ENCODE measurements at places on chromosomes 3 and 15.

GRCh38 chr3:193790086-193790990, 197.3 kb downstream of the OPA1 start:
- DNase-seq, result no peak

DNA sequence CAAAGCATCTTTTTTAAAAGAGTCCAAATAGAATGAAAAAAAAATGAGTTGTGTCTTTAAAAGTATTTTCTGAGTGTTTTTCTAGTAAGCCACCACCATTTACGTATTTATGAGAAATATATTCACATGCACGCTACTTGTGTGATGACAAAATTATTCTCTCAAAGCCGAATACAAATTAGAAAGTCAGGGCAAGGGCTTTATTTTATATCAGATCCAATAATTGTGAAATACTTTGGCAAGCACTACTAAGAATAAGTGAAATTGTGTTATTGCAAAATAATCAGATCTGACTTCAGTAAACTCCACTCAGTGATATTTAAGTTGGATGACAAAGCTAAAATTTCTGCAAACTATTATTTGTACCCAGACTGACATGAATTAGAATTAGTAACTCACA, 589.3 kb upstream of the KCNMB2 start:
- DNase-seq, result no peak

- DNase-seq, result no peak
Measured at GRCh38 chr15:65055201-65055870, 10.1 kb downstream of the SLC51B start.

- no peak for DNase-seq
Measured at GRCh38 chr15:70035051-70035718, 62.5 kb downstream of the TLE3 start.

GRCh38 chr3:168862466-168862865, 766.7 kb upstream of the GOLIM4 start:
- DNase-seq, result no peak

- DNase-seq, result no peak
Measured at GRCh38 chr3:168956076-168956475, 707.4 kb downstream of the MECOM start.

- DNase-seq, result no peak
Measured at GRCh38 chr3:159252772-159253384, 451.0 kb downstream of the MFSD1 start.

DNA sequence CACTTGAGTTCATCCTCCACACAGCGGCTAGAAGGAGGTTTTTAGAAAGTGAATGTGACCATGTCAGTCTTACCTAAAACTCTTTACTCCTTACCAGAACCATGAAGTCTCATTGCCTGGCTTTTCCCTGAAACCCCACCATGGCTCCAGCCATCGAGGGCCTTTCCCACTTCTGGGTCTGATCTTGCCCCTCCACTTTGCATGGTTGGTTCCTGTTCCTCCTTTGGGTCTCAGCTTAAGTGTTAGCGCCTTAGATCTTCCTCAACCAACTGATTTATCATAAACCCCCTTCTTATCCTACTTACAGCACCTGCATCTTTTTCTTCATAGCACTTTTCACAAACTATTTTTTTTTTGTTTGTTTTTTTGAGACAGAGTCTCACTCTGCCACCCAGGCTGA, 45.9 kb upstream of the ULK4 start:
- DNase-seq, result no peak

GRCh38 chr3:190019006-190019405, 101.7 kb downstream of the P3H2 start:
- no peak for DNase-seq

DNA sequence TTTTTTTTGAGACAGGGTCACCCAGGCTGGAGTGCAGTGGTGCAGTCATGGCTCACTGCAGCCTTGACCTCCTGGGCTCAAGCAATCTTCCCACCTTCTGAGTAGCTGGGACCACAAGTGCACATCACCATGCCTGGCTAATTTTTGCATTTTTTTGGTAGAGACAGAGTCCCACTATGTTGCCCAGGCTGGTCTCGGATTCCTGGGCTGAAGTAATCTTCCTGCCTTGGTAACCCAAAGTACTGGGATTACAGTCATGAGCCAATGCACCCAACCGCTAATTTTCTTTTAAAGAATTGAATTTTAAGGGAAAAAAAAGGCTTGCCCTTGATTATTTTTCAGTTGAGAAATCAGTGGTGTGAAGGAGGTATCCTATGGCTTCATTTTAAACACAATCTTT, 334.0 kb downstream of the SOX2 start:
- DNase-seq, result no peak

DNA sequence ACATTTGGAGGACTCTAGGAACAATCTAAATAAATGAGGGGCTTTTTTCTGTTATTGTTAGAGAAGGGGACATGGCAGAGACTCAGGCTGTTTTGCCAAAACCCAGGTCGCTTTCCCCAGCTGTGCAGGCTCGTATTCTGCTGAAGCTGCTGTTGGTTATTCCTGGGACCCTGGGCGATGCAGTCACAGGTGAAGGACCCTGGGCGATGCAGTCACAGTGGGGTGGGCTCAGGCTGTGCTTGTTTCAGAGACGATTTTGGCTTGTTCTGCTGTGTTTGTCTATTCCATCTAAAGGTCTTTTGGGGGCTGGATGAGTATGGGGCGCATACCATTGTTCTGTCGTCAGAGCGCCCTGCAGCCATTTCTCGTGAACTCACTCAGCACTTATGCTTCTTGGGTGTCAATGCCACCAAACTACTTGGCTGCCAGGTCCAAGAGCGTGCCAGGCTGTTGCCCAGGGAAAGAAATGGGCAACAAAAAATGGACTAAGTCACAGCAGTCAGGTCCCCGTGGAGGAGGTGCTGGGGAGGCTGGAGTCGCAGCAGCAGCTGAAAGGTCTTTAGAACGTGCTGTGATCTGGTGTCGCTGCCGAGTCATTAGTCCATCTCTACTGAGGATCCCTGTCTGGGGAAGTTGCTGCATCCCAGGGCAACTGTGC, 151.4 kb downstream of the CHDH start:
- no peak for DNase-seq

GRCh38 chr3:101847328-101847727, 2.0 kb upstream of the NFKBIZ start:
- DNase-seq, result no peak

DNA sequence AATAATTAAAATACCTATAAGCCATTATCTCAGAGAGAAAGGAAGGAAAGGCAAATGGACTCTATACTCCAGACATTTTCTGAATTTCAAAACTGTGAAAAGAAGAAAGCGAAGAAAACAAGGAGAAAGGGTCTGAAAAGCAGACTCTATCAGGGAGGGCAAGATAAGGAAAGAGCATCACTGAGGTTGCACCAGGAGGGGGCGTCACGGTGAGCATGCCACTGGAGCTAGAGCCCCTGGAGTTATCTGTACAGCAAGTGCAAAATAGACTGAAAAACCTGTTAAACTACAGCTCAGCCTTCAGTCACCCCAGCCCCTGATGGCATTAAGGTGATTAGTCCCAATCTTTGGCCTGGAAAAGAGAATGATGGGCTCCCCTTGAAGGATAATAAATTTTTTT, 514.3 kb downstream of the GABRG3 start:
- DNase-seq, result no peak

- DNase-seq, result no peak
Measured at GRCh38 chr15:98906712-98907083, 100.9 kb downstream of the PGPEP1L start.

GRCh38 chr15:63905558-63906265, 72.0 kb upstream of the HERC1 start:
- no peak for DNase-seq

GRCh38 chr3:58242340-58242739, 4.7 kb downstream of the ABHD6 start:
- DNase-seq, result no peak

DNA sequence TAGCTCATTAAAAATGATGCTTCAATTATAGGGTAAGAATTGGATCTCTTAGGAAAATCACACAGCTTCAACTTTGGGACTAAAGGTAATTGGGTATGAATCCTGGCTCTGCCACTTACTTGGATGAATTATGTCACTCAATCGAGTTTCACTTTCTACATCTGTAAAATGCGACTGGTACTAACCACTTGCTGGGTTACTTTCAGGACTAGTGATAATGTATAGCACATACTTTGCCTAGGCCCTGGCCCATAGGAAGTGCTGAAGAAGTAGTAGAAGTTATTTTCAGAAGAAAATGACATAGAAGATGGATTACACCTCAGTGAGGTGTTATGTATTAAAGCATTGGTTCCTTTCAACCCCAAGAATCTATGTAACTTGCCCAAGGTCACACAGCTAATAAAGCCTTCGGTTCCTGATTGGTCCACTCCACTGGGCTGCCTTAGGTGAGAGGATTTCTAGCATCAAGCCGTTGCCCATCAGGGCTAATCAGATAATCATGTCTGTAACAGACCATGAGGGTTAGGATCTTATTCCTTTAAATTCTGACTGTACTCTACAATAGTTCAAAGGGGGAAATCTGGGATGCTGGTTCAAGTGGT, 29.4 kb upstream of the AP4E1 start:
- DNase-seq, result no peak

DNA sequence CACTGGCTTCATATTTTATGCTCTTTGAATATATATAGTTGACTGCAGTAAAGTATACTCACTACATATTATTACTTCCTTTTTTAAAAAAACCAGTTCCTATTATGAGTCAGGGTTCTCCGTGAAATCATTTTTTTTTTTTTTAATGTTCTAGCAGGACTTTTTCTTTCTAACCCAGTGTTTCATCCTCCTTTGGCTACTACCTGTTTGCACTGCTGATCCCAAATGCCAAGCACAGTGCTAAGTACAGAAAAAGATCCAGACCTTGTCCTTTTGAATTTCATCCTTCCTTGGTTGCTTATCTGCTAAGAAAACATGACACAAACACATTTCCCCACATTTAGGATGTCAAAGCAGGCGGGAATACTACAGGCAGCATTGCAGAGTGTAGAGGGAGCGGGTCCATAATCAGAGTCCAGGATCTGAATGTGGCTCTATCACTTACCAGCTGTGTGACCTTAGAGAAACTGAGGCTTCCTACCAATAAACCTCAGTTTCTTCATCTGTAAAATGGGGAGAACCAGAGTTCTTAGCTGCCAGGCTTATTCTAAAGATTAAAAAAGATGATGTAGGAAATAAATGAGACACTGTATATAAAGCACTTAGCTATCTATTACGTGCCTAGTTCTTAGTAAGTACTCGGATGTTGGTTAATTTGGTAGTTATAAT, 37.2 kb upstream of the ANPEP start:
- DNase-seq, result no peak

DNA sequence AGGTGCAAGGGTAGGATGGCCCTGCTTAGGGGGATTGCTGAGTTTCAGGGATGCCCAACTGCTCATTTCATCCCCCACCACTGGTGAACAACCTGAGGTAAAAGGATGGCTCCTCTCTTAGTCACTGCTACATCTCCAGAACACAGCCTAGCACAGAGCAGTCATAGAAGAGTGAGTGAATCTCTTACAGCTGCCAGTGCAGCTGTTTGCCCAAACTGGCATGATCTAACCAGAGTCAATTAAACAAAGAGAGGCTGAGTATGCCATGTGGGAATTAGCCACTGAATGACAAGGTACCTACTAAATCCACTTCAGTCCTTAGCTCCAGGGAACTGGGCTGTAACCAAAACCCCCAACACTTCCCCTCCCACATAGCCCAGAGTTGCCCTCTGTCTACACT, 6.8 kb upstream of the NCKIPSD start:
- no peak for DNase-seq

- no peak for DNase-seq
Measured at GRCh38 chr3:80733522-80734176, 965.9 kb upstream of the ROBO1 start.

DNA sequence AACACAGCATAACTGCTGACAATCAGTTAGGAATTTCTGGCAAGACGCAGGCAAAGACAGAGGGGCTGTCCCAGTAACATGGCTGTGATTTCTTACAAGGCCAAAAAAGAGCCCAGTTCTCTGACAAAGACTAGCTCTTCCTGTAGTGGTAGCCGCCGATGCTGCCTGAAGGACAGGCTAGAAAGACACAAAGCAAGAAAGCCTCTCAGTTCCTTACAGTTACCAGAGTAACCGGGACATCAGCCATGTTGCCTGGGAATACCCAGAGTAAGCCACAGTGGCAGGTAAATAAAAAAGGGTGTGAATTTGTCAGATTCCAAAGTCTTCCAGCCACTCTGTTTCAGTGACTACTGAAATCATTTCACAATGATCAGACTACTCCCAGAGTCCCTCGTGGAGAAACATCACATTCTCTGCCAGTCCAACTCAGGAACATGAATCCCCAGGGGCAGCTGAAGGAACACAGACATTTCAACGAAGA, 493.6 kb upstream of the ADAMTS9 start:
- no peak for DNase-seq

DNA sequence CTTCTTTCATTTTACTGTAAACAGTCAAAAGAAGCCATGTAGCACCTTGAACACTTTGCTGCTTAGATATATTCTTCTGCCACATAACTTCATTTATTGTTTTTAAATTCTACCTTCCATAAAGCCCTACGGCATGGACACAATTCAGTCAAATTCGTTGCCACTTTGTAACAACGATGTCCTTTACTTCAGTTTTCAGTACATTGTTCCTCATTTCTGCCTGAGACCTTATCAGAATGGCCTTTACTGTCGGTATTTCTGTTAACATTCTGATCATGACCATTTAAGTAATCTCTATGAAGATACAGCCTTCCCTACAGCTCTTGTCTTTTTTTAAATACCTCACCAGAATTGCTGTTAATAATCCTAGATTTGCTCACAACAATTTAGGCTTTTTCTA, 466.9 kb downstream of the NAALADL2 start:
- DNase-seq, result no peak

DNA sequence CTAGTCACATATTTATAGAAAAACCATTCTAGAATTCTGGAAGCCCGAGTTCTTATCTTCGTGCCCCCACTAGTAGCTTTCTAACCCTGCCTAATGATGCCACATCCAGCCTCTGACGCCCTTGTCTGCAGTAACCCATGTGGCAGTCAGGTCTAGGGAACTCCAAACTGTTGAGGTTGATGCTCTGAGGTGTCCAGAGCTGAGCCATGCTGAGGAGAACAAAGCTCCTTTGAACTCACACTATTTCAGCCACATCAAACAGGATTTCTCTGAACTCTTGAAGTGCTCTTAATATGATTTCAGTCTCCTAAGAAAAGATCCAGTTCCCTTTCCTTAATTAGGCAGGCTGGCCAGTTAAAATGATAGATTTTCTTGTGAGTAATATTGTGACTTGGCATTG, 150.5 kb upstream of the ST8SIA2 start:
- DNase-seq, result no peak
